ENCODE measurements at places on chromosomes 4 and X.

DNA sequence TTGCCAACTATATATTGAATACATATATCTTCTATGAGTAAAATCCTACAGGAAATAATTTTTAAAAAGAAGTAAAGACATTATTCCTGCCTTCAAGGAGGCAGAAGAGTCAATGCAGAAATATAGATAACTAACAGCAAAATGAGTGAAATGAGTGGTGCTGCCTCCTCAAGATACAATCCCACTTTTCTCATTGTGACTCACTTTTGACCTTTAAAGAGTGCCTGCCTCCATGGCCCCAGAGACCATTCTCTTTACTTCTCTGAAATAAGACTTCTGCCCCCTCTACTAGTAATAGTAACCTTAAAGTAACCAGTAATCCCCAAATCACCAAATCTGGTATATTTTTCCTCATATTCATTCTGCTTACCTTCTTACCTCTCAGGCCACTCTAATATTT, 15.5 kb downstream of the SLC10A7 start:
- no peak for DNase-seq

- no peak for DNase-seq
These were observed 88.3 kb downstream of the NHSL2 start for GRCh38 chrX:71998836-71999509.

- no peak for DNase-seq
These were observed 45.8 kb upstream of the RNF128 start for GRCh38 chrX:106680716-106681115.

GRCh38 chr4:131348263-131348662, 1800.8 kb upstream of the PCDH10 start:
- DNase-seq, result no peak

GRCh38 chr4:8725845-8726244, 133.3 kb downstream of the CPZ start:
- no peak for DNase-seq

GRCh38 chrX:15376956-15377355, 7.3 kb downstream of the VEGFD start:
- DNase-seq, result no peak

All from fibroblast of skin of left quadriceps (primary cell).